Skeletal muscle tissue (tissue), 5 donors: ENCODE measurements at places on chromosomes 5 and 9. TPM values are rescaled to one million over a fixed set of nuclear protein-coding genes. Genes with fewer than 3 reads are reported as not detected.

The MARVELD2 gene
- total RNA-seq, result 0.52 TPM

The UBE2QL1 gene
- 0.52 TPM for total RNA-seq

The UBQLN1 gene
- 92.4 TPM for total RNA-seq

The SPZ1 gene
- not detected for total RNA-seq

The FSD1L gene
- 8.9 TPM for total RNA-seq

The FANCC gene
- 12.0 TPM for total RNA-seq

The PPP3R2 gene
- total RNA-seq, result not detected

The PCDHGA1 gene
- 0.52 TPM for total RNA-seq

The SYNPO gene
- 6.3 TPM for total RNA-seq

The STOML2 gene
- total RNA-seq, result 93.9 TPM

The INSL4 gene
- not detected for total RNA-seq

The MEIKIN gene
- total RNA-seq, result 0.52 TPM

The VCAN gene
- 254 TPM for total RNA-seq

The NTRK2 gene
- total RNA-seq, result 26.6 TPM

The GRM6 gene
- total RNA-seq, result not detected

The KIAA0825 gene
- total RNA-seq, result 5.2 TPM

The CAMLG gene
- 28.7 TPM for total RNA-seq

The HOMER1 gene
- total RNA-seq, result 33.9 TPM

The RXRA gene
- total RNA-seq, result 11.5 TPM

The DIPK1B gene
- total RNA-seq, result 11.0 TPM

The POLR3G gene
- total RNA-seq, result 0.52 TPM

The STPG3 gene
- total RNA-seq, result not detected

The SUSD3 gene
- total RNA-seq, result 2.6 TPM

The PCDHA2 gene
- total RNA-seq, result under 0.01 TPM

The PARP8 gene
- 12.0 TPM for total RNA-seq

The GARNL3 gene
- total RNA-seq, result 21.9 TPM

The TEX48 gene
- not detected for total RNA-seq

The FLT4 gene
- total RNA-seq, result 8.4 TPM

The SHISAL2B gene
- total RNA-seq, result not detected
